ENCODE measurements at places on chromosomes 1 and 21.
A peak's percentile ranks its signal among the peaks of the same experiment; 100 is the strongest.

DNA sequence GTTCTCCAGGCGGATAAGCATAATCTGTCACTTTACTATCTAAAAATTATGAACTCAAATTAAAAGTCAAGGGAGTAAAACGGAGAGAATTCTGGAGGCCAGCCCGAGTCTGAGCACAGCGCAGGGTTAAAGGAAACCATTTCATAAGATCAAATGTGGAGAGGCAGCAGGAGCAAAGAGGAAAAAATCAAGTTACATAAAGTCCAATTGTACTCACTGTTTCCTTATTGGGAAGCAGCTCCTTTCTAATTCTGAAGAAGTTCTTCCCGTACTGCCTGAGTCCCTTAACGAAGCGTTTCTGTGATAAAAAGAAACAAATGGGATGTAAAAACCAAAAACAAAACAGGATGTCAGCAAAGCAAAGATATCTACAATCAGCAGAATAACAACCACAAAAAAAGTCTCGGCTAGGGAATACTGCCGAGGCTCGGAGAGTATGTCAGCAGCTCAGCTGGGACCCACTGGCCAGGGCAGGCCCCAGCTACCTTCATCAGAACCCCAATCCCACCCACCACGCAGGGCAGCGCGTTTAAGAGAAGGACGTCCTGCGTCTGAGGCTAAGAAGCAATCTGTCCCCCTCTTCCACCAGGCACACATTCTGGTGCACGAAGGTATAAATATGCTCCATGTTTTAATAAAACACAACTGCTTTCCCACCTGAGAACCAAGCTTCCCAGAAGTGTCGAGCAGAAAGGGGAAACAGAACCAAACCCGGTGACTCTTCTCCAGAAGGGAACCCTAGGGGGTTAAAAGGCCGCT lies 104.8 kb downstream of the SLC45A1 start:
- no peak for DNase-seq

DNA sequence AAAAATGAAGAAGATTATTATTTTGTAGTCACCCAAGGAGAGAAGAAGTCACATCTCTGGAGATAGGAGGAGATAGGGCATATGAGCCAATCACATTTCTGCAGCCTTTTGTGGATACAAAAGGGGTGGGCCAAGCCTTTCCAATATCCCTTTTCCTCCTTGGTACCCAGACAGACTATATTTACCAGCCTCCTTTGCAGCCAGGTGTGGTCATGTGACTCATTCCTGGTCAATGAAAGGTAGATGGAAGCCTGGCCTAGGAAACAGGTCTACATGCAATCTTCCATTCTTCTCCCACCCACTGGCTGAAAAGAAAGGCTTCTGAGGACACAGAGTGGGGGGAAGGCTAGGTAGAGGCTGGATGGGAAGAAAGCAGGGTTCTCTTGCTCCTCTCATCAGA lies 58.1 kb upstream of the ERG start:
- DNase-seq: no peak

- no peak for DNase-seq
These were observed 116.0 kb downstream of the CASZ1 start for GRCh38 chr1:10680487-10680886.

DNA sequence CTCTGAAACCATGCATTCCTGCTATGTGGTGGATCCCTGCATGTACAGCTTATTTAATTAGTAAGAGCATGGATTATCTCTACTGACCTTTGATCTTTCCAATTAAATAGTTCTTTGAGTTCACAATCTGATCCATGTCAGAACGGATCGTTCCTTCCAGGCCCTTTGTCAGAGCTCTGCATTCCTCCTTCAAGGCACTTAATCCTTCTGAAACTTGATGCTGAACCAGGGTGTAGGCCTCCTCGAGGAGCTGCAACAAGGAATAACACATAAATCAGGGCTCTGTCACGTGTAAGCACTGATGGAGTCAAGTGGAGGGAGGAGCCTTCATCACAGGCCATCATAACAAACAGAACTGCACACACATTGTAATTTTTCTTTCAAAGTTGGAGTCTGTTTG lies 68.4 kb upstream of the EDEM3 start:
- peak; percentile 44 for DNase-seq

DNA sequence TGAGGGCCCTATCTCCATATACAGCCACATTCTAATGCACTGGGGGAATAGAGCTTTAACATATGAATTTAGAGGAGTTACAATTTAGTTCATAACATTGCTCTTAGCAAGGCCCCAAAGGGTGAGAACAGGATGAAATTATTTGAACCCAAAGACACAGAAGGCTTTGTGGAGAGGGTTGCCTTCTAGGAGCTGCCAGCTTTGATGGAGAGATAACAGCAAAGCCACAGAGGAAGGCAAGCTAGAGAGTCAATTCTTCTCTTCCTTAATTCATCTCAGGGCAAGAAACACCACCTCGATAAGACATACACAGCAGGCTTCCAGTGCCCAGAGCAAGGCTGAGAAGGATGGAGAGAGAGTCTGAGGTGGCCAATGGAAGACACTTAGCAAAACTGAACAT lies 94.8 kb upstream of the TMPRSS15 start:
- DNase-seq: no peak

DNA sequence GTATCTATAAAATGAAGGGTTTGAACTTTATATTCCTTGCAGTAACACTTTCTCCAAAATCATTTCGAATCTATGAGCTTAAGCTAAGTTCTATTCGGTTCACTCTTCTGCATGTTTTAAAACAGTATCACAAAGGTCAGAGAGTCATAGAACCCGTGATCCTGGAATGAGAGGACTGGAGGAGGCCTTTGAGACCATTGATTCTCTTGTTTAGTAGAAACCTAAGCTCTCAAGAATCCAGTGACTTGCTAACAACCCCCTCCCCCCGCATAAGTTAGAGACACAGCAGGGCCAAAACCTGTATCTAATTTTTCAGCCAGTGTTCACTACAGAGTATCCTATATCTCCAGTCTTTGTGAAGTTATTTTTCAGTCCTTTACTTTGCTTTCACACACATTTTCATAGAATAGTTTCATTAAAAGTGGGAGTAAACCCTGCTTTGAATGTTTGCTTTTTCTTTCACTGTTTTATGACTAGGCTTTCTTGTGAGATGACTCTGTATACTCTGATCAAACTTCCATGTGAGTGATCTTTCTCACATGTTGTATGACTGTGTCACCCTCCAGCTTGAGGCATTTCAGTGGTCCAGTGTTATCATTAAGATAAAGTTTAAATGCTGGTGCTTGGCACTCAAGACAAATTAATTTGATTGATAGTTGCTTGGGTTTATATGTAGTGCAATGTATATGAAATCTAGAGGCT lies 275.4 kb upstream of the SGIP1 start:
- DNase-seq: peak; percentile 36

DNA sequence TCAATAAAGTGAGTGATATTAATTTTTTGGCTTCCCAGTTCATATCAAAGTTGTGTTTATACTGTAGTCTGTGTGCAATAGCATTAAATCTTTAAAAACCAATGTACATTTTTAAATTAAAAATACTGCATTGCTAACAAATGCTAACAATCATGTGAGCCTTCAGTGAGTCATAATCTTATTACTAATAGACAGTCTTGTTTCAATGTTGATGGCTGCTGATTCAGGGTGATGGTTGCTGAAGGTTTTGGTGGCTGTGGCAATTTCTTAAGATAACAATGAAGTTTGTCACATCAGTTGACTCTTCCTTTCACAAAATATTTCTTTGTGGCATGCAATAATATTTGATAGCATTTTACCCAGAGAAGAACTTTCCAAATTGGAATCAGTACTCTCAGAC lies 109.0 kb downstream of the ZMYM4 start:
- peak; percentile 15 for DNase-seq

All from fibroblast of skin of abdomen (primary cell).